Frontal cortex (tissue), 4 donors: ENCODE measurements at places on chromosomes 2 and 18. TPM values are rescaled to one million over a fixed set of nuclear protein-coding genes. Genes with fewer than 3 reads are reported as not detected.

GRCh38 chr2:203586206-203586605 lies 51.1 kb upstream of the RAPH1 start:
- no peak for DNase-seq

GRCh38 chr2:140526575-140526974 lies 1604.2 kb downstream of the LRP1B start:
- DNase-seq, result no peak

DNA sequence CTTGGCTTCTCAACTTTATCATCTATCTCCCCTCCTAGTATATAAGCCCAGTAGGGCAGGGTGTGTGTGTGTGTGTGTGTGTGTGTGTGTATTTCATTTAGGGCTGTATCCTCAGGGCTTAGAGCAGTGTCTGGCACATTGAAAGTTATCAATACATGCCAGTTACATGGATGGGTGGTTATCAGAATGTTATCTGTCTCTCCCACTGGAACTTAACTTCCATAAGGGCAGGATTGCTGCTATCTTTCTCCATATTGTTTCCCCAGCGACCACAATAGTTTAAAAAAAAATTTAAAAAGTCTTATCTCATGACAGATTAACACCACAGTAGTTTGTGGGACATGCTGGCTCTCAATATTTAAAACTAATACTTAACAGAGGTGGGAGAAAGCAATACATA lies 488.9 kb downstream of the PLCL1 start:
- DNase-seq, result no peak

- DNase-seq, result no peak
These were observed 32.8 kb downstream of the NRP2 start for GRCh38 chr2:205714789-205715720.

Gene RGPD3
- total RNA-seq, result 1.2 TPM

Gene OSBPL6
- 11.4 TPM for total RNA-seq

Gene ABCB11
- total RNA-seq, result under 0.01 TPM

Gene SIX3
- 1.2 TPM for total RNA-seq

Gene SPATA3
- total RNA-seq, result not detected

Gene RTKN
- 2.9 TPM for total RNA-seq
